ENCODE measurements at places on chromosomes 3 and 15.

DNA sequence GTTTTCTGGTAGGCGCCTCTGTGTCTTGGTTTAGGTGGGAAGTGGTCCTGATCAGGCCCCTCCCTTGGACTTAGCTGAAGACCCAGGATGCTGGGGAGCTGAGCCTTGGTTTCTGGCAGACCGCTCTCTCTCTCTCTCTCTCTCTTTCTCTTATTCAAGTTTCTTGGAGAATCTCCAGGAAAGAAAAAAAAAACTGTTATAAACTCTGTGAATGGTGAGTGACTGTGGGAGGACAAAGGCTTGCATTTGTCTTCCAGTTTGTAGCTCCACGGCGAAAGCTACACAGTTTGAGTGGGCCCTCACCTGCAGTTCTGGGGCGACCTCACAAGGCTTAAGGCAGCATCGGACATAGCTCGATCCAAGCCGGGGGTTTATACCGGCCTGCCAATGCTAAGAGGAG is 7.5 kb downstream of the DET1 start:
- no peak for DNase-seq

DNA sequence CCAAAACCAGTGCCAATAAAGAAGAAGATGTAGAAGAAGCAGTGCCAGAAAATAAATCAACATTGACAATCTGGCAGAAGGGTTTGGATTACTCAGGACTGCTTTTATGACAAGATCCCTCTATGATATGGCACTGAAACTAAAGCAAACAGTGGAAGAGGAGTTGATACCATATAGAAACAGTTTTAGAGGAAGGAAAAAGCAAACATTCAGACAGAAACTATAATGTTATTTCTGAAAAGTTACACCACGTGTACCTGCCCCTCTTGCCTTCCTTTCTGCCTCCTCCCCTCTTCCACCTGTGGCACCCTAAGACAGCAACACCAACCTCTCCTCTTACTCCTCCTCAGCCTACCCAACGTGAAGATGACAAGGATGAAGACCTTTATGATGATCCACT is 63.0 kb downstream of the SFMBT1 start:
- no peak for DNase-seq

DNA sequence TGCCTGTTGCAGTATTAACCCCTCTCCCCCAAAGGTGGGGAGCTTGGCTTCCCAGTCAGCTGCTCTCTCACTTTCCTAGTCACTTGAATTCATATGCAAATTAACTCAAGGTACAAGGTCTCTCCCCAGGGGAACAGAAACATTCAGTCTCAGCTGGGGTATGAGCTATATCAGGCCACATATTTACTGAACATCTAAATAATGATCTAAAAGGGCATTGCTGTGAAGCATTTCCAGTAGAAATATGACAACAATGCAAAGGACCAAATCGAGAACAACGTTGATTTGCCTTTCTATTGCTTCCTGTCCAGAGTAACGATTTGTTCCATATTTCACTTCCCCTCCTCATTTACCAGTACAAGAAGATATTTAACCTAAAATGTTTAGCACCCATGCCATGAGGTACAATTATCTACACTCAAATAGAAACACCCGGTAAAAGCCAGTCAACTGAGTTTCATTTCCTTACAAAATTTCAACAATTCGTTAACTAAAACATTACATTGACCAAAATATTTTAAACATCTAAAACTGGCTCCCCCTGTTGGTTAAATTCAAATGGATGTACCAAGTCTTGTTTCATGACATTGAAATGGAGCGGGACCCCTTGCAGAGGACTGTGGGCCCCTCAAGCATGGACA is 36.5 kb upstream of the KLHL6 start:
- DNase-seq, result no peak

- no peak for DNase-seq
These were observed 6.6 kb downstream of the TIPARP start for GRCh38 chr3:156681002-156681401.

DNA sequence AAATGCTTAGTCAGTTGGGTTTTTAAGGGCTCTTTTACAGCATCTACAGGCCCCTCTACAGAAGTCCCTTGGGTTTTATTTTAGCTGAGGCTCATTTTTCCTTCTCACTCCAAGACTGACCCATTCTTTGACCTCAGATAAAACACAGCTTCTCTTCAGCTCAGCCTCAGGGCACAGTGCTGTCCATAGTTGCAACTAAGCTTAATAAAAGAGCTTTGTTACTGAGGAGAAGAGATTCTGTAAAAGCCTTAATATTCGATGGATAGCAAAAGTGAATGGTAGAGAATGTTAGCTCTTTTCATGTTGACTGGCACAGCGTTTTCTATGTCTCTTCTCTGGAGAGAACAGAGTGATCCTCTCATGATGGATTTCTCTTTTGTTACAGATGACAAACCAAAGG is 277.9 kb downstream of the BBX start:
- DNase-seq, result no peak

- no peak for DNase-seq
These were observed 5.7 kb upstream of the CHRNA3 start for GRCh38 chr15:78626381-78626995.

- DNase-seq, result no peak
These were observed 116.9 kb upstream of the ARPP21 start for GRCh38 chr3:35522450-35522849.

DNA sequence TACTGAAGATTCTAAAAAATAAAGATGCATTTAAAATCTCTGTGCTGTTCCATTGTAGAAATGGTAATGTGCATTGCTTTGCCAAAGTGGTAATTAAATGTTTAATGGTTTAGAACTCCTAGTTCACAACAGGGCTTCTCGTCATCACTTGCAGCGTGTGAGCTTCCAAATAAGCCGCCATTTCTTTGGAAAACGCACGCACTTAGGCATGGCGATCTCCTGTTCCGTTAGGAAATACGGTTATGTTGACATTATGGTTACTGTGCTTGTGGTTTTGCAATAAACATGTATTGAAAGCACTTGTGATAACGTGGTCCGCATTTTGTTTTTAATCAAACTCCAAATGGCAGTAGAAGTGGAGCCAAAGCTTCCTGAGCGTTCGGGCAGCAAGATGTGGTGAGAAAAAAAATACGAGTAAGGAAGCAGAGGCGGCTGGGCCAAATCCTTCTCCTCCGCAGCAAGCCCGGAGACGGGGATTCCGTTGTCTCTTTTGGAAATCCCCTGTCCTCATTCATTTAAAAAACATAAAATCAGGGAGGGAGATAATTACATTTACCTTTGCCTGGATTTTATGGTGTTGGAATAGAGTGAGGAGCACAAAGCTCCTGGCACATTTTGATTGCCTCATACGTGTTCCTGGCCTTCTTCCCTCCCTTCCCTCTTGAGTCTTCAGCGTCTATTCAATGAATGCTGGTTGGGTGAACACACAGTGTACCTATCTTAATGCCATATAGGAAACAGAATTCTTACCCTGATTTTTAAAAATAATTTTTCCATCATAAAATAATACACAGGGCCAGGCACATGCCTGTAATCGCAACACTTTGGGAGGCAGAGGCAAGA is 97.5 kb downstream of the SLC49A4 start:
- DNase-seq, result no peak
